ENCODE measurements at places on chromosomes 11 and 22.
A peak's percentile ranks its signal among the peaks of the same experiment; 100 is the strongest.

GRCh38 chr11:31652528-31652927 lies 143.0 kb downstream of the ELP4 start:
- no peak for DNase-seq

- peak; percentile 59 for DNase-seq
These were observed 3.5 kb downstream of the OSM start for GRCh38 chr22:30262917-30263741.

DNA sequence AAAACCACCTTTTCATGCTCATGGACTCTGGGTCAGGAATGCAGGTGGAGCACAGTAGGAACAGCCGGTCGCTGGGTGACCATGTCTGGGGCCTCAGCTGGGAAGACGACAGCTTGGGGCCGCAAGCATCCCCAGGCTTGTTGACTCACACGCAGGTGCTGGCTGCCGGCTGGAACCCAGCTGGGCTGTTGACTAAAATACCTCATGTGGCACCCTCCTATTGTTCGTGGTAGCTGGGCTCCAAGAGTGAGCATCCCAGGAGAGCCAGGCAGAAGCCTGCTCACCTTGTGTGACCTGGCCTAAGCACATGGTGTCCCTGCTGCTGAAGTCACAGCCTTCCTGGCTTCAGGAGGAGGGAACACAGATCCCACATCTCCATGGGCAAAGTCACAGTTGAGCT lies 9.4 kb downstream of the DPP3 start:
- no peak for DNase-seq

GRCh38 chr22:26702906-26703830 lies 45.8 kb downstream of the MIAT start:
- peak; percentile 72 for DNase-seq

DNA sequence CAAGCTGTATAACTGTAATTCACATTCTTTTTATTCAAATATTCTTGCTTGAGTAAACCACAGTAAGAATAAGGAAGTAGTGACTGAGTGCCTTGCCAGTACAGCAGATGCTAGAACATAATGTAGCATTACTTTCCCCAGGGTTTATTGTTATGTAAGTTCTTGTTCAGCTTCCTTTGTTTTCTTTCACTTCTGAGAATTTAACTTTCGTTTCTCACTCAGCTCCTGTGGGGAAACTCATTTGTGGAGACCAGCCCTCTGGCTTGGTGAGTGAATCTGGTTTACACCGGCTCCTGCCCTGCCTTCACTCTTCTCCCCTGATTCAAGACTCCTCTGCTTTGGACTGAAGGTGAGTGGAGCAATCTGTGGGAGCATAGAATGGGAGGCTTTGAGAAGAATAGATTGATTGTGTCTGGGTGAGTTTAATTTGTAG lies at the start of gene TRIM22:
Gene TRIM22 (plus strand): TSS at position 240 of the 433 bp plus-strand sequence. CDS start 6,443 bp downstream, outside the sequence.
- peak; percentile 61 for DNase-seq

GRCh38 chr11:27213232-27213660 lies 149.8 kb downstream of the CCDC34 start:
- DNase-seq: peak; percentile 99

GRCh38 chr11:96199563-96200025 lies 143.4 kb downstream of the MAML2 start:
- peak; percentile 70 for DNase-seq

DNA sequence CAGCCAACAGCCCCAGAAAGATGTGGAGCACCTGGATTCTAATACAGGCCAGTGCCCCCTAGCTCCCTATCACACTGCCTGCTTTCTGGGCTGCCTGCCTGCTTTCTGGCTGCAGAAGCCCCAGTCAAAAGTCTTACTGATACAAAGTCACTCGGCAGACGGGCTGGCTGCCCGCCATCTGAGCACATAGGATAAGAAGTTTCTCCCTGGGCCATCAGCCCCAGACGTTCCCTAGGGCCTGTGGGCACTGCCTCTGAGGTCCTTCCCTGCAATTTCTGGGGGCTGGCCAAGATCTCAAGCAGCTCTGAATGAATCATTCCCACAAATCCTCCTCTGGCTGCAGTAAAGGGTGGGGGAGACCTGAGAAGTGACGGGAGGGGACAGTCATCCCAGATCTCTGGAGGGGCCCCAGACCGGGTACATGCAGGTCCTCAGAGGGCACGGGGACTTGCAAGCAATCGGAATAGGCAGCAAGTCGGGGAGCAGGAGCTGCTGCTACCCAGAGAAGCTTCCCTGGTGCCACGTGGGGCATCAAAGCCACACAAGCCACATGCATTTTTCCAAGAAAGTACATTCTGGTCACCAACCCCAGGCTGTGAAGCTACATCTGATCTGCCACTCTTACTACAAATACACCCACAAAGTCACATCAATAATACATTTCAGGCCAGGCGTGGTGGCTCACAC lies 4.7 kb downstream of the TPST2 start:
- DNase-seq: peak; percentile 93

DNA sequence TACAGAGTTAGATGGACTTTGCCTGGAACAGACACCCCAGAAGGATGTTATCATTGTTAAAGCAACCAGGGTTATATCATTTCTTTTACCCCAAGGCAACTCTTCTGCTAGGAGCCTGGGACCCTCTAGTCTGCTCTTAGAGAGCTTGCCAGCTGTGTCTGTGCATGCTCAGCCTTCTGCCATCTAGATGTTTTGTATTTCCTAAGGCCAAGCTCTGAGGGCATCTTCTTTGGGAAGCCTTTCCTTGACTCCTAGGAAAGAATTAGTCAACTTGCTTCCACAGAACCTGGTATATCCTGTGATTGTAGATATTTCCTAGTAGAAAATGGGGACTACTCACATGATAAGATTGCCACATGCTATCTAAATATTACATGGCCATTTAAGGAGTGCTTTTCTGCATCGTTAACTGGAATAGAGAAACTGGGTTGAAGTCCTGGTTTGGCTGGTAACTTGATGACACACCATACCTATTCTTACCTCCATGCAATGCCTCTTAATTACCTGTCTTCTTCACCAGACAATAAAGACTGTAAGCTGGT lies 87.6 kb downstream of the STIM1 start:
- no peak for DNase-seq

DNA sequence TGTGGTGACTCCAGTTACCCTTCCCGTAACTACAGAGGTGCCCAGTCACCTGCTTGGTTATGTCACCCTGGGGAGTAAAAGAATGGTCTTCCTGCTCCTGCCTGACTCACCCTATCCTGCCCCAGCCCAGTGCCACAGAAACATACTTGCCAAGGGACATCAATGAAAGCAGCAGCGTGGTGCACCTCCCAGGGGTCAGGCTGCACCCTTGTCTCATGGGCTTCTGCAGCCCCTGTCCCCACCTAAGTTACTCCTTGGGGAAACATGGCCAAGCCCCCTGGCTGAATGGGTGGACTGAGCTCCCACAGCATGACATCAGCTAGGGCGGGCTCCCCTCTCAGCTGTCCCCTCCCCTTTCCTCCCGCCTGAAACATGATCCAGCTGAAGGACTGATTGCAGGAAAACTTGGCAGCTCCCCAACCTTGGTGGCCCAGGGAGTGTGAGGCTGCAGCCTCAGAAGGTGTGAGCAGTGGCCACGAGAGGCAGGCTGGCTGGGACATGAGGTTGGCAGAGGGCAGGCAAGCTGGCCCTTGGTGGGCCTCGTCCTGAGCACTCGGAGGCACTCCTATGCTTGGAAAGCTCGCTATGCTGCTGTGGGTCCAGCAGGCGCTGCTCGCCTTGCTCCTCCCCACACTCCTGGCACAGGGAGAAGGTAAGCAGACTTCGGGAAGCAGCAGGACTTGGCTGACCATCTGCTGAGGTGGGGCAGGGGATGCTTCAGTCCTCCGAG lies at the start of gene HTR3A:
Gene HTR3A (plus strand): TSS at position 368 of the 730 bp plus-strand sequence. CDS start 218 bp downstream, at position 586.
- peak; percentile 22 for DNase-seq

DNA sequence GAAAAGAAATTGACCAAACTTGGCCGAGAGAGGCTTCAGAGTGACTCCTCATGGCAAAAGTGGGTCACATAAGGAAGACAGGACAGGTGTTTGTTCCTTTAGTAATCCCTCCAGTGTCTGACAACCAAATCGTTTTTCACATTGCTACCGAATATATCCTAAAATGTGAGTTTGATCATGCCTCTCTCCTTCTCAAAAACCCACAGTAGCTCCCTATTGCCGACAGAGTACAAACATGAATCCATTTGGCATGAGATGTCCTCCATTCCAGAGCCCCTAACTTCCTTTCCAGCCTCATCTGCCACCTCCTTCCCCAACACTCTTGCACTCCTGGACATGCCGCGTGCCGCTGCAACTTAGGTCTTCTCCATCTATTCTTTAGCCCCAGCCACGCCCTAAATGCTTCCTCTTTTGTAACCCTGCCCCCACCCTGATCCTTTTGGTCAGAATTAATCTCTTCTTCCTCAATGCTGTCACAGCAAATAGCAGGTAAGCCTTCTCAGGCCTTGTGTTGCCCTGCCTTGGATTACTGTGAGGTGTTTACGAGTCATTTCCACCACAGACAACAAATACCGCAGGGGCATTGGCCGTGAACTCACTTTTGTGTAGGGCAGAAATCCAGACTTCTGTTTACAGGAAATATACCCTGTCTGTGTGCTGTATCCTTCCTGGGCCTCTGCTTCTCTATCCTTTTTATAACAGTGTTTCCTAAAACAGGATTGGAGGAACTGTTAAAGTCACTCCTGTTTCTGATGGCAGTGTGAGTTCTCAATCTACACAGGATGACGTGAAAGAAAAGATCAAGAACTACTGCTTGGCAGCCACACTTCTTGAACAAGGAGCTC lies 66.0 kb upstream of the FTH1 start:
- no peak for DNase-seq

DNA sequence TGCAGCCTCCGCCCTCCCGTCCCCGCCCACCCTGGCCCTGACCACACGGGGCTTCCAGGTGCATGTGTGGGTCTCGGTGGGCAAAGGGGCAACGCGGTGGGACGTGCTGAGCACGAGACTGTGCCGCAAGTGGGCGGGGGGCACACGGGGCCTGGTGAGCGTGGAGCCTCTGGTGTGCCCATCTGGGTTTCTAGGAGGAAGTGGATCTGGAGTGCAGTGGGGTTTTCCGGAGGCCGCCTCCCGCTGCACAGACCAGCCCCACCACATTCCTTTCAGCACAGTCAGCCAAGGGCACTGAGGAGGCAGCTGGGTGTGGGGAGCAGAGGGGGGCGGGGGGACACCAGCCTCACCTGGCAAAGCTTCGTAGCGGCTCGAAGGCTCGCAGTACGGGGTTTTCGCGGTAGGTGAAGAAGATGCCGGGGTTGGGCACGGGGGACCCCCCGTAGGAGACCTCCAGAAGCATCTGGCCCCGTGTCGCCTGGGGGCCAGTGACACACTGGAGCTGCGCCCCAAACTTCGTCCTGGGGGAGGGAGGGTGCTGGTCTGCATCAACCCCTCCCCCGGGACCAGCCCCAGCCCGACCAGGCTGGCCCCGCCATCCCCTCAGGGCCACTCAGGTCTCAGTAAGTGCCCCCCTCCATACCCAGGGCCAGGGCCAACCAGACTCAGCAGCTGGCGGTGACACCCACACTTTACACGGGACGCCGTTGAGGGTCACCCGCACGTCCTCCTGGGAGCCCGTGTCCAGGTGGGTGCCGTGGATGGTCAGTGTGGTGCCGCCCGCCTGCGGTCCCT lies 12.4 kb upstream of the MAPK11 start:
- DNase-seq: peak; percentile 76

- peak; percentile 53 for DNase-seq
These were observed 321.0 kb downstream of the NTM start for GRCh38 chr11:131691181-131692041.

DNA sequence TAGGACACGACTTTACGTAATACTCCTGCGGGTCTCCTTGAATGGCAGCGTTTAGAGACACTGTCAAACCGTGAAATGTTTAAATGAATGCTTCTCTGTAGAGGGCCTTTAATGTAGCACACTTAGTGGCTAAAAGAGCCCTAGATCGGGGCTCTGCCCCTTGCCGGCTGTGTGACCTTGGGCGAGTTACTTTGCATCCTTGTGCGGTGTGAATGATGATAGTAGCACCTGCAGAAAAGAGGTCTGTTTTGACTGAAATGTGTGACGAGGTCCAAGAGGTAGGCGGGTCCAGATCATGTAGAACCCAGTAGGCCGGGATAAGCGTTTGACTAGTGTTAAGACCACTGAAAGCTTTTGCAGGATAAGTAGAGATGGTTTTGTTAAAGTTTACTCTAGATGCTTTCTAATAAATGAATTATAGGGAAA lies 866 bp downstream of the MED17 start:
- DNase-seq: no peak

- peak; percentile 44 for DNase-seq
These were observed 9.8 kb downstream of the PRMT3 start for GRCh38 chr11:20397281-20397680.

DNA sequence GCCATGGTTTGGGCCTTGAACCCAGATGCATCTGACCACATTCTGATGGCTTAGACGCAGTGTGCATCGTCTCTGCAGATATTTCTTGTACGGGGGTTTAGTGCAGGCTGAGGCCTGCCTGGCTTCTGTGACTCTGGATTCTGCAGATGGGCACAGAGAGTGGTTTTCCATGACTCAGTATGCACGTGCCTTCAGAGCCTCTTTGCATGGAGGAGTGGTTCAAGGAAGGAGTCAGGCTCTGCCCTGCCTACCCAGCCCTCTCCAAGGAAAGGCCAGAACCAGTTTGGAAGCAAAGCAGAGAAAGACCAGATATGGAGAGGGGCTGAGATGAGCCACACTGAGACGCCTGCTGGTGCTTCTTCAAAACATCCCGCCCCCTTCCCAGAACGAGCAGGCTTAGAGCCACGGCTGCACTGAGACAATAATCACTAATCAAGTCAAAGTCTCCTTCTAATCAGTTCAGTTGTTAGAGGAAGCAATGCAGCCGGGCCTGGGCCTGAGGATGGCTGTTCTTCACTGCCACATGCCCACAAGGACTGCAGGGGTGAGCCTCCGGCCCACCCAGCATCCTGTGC lies 308.9 kb downstream of the NXPE2 start:
- no peak for DNase-seq

DNA sequence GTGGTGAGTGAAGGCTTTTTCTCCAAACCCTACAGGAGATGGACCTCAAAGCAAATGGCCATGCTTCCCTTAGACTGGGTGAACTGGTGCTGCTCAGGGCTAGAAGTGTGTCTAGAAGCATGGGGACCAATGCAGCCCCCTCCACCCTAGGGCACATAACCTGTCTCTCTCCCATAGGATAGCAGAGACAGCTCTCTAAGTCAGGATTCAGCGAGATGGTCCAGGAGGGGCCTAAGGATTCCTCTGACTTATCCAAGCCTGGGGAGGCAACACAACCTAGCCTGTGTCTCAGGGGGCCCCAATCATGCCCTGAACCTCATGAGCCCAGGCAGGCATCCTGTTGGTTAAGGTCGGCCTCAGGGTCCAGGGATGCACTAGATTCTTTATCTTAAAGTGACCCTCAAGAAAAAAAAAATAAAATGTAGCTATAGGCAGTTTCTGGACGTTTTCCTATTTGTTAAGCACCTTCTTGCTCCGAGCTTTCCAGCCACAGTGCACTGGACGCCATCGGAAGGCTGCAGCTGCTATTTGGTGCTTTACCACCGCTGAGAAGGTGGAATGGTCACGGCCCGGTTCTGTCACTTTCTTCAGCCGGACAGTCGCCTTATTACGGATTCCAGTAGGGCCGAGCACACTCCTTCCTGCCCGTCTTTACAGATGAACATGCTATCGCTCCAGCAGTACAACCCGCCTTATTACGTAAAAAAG lies 5.0 kb upstream of the CCND1 start:
- no peak for DNase-seq

DNA sequence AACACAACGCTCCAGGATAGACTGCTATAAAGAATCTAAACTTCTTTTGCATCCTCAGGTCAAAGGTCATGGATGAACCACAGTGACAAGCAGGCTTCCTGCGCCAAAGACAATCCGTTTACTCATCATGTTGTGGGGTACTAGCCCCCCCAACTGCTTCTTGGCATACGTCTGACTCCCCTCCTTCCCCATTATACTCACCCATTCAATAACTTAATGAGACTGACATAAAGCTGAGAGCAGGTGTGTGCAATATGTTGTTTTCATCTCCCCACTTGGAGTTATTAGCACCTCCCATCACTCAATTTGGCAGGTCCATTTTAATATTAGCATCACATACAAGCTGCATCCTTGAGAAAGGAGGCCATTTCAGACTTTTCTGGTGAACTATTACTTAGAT lies 157.1 kb downstream of the CADM1 start:
- DNase-seq: no peak
